ENCODE measurements at places on chromosomes 6 and 20.

- no peak for DNase-seq
Observed at GRCh38 chr6:124714728-124715127, 247.5 kb upstream of the RNF217 start.

DNA sequence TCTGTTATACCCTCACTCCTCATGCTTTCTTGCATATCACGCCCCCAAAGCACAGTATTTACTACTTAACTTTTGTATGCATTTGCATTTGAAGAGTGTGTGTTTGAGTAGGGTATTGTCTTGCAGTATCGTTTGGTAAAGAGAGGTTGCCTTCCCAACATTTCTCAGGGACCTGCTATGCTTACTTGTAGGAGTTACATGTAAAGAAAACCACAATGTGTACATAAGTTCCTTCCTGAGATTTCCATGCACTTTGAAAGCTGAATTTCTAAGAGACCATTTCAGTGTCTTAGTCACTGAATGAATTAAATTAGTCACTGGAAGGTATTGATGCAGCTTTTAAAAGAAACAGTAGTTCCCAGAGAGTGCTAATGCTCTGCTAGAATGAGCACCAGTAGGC is 159.3 kb upstream of the LAMA2 start:
- no peak for DNase-seq

DNA sequence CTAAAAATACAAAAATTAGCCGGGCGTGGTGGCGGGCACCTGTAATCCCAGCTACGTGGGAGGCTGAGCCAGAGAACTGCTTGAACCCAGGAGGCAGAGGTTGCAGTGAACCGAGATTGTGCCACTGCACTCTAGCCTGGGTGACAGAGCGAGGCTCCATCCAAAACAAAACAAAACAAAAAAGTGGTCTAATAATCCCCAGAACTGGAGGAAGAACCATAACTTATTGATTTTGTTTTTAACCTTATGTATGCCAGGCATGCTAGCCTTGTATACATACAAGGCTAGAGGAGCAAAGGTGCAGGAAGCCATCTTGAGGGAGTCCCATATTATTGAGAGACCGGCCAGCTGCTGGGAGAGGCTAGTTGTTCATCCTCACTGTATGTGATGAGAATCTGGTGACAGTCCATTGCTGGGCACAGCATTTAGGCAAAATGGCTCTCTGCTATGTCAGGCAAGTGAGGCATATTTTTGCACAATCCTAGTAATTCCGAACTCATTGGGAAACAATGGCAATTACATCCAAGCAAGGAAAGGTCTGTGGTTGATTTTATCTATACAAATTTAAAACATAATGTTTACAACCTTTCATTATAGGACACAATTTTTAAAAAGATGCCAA is 18.0 kb downstream of the HFE start:
- DNase-seq = no peak

GRCh38 chr20:44400671-44400969 is 45.1 kb downstream of the HNF4A start:
- DNase-seq = no peak
